ENCODE measurements at places on chromosomes 3 and 15.

- DNase-seq: no peak
Observed at GRCh38 chr15:44668921-44669320, 5.5 kb upstream of the SPG11 start.

DNA sequence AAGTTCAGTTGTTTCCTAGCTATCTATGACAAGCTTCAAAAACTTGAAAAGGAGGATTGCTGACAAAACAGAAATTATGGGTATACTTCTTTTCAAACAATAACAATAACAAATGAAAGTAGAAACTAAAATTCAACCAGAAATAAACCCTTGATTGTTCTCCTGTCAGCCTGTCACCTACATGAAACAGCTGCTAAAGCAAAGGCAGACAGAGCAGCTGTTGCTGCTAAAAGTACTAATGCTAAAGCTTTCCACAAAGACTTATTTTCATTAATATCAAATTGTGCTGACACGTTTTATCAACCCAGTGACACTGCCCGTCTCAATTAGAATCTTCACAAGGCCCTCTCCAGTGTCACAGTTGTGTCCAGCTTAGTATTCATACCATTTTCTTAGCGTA lies 533.2 kb upstream of the GBE1 start:
- no peak for DNase-seq

DNA sequence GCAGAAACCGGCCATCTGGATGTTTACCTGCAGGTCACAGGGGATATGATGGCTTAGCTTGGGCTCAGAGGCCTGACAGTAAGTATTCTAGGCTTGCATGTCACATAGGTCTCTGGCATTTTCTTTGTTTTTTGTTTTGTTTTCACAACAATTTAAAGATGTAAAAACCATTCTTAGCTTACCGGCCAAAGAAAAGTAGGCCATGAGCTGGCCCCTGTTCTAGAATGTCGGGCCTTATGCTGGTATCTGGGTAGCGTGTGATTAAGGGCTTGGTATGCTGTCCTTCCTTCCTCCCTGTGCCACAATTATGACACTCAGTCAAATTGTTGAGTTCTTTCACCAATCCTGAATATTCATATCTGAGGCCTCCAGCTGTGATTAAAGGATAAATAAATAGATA lies 40.2 kb downstream of the C3orf85 start:
- DNase-seq: no peak

DNA sequence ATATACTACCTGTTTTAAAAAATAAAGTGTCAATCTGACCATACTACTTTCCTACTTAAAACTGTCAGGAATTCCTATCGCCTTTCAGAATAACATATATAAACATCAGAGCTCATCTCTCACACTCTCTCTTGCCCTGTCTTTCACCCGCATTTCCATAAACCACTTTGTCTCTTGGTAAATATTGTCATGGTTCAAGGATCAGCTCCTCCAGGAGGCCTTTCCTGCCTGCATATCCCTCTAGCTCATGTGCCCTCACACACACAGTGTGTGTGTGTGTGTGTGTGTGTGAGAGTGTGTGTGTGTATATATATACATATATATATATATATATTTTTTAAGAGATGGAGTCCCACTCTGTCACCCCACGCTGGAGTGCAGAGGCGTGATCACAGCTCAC lies 6.7 kb downstream of the SUMF1 start:
- DNase-seq: no peak

GRCh38 chr3:151852074-151852811 lies 21.2 kb upstream of the SUCNR1 start:
- no peak for DNase-seq
